Stimulated activated CD4-positive, alpha-beta T cell treated with anti-CD3 and anti-CD28 coated beads, Interleukin-15, amount 100 ng/mL, for 1 hour (primary cell): ENCODE measurements at places on chromosomes 16 and 17.

- no peak for DNase-seq
Observed at GRCh38 chr17:40111221-40112128, 10.3 kb upstream of the MSL1 start.

- no peak for DNase-seq
Observed at GRCh38 chr17:57048096-57048495, 37.0 kb upstream of the AKAP1 start.

- no peak for DNase-seq
Observed at GRCh38 chr17:71975331-71975801, 145.5 kb upstream of the SOX9 start.

GRCh38 chr17:29742210-29742513 is 119.5 kb upstream of the CORO6 start:
- no peak for DNase-seq

GRCh38 chr17:77966476-77966875 is 8.0 kb downstream of the TNRC6C start:
- DNase-seq = no peak

DNA sequence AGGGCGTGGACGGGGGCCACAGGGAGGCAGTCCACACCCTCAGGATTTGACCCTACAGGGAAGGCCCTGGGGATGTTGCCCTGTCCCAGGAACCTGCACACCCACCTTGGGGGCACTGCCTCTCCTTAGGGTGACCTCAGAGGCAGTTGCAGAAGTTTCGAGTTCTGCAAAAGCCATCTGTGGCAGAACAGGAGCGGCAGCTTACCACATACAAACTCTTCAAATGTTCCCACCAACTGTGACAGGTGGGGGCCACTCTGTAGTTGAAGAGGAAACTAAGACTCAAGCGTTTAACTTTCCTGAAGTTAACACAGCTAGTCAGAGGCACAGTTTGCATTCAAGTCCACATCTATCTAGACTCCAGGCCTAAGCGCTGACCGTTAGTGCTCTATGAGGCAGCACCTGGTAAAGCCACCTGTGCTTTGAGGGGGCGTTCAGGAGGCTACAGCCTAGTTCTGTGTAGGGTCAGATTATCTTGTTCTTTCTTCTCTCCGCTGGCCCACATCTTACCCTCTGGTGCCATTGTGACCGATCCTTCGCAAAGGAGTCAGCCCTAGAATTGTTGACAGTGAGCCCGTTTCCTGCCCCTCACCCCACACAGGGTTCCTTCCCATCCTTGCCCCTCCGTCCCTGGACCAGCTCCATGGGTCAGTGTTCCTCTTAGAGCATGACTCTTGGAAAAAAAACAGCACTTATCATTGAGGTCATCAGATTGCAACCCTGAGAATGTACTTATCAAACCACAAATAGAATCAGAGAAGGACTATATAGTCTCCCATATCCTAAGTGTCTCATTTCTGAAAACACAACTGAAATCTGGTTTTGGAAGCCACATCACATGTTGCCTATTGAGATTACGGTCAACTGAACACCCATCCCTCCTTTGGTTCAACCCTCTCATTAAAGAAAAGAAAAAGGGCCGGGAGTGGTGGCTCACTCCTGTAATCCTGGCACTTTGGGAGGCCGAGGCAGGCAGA is 45.4 kb downstream of the CDH1 start:
- DNase-seq = no peak

DNA sequence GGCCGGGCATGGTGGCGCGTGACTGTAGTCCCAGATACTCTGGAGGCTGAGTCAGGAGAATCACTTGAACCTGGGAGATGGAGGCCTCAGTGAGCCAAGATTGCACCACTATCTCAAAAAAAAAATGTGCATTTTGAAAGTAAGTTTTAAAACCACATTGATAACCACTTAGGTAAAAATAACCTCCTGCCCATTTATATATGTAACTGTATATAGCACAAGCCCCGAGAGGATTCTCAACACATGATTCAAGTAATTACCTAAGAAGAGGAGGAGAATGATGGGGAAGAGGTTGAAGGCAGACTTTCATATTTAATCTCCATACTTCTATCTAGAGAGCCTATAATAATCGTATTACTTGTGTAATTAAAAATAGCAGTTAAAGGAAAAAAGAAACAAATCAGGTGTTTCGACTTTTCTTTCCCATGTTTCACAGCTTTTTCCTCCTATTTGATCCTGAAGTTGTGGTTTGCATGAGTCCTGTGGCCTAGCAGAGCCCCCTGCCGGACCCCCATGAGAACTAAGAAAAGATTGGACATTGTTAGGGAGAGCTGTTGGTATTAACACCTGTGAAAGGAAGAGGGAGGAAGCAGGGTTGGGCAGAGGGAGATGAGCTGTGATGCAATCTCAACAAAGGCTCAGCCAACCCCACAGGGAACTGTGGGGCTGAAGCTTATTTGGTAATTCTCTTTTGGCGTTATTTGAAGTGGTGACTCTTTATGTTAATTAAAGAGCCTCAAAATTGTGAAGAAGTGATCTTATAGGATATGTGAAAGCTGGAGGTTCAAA is 22.1 kb downstream of the PMFBP1 start:
- no peak for DNase-seq

GRCh38 chr16:7839568-7839967 is 506.9 kb downstream of the RBFOX1 start:
- DNase-seq = no peak

GRCh38 chr17:20278805-20279204 is 188.5 kb downstream of the LGALS9B start:
- no peak for DNase-seq

- DNase-seq = no peak
Observed at GRCh38 chr16:19923396-19923795, 38.7 kb upstream of the GPRC5B start.

DNA sequence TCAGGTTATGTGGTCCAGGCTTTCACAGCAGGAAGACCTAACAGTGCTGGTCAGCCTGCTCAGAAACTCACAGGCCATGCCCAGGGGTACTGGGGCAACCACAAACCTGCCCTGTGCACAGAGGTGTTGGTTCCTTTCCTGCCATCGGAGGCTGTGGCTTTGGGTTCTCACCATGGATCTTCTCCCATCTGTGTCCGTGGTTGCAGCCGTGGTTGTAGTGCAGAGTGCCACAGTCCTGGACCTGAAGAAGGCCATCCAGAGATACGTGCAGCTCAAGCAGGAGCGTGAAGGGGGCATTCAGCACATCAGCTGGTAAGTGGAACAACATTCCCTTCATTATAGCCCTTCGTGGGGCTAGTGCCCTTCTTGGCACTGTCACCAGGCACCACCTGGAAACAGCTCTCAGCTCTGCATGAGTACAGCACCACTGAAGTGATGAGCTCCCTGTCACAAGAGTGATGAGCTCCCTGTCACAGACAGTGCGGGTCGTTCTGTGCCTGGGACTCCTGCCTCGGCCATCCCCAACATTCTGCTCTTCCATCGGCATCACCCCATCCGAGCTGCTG is 2.0 kb downstream of the SNRNP25 start:
- DNase-seq = no peak

DNA sequence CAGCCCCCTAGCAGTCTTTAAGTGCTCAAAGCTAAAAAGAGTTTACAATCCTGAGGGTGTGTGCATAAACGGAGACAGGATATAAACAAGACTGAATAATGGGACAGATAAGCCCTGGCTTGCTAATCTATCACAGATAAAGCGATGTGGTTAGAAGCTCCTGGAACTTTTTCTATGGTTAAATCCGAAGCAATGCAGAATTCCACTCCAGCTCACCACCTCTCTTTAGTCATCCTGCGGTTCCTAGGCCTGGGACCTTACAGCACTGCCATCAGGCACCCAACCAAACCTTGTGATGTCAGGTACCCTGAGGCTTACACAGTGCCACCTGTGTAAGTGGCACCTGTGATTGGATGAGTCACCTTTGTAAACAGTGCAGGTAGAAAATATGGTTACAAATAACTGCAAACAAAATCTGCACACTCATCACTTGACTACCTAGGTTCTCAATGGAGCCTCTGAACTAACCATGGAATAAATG is 31.5 kb upstream of the B4GALNT2 start:
- DNase-seq = no peak

DNA sequence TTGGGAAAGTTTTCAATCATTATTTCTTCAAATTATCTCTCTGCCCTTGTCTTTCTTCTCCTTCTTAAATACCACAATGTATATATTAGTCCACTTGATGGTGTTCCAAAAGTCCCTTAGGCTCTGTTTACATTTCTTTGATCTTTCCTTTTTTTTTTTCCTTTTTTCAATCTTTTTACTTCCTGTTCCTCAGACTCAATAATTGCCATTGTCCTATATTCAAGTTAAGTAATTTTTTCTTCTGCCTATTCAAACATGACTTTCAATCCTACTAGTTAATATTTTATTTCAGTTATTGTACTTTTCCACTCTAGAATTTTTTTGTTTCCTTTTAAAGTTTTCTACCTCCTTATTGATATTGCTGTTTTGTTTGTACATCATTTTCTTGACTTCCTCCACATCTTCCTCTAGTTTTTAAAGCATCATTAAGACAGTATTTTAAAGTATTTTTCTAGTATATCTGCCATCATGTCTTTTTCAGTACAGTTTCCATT is 15.8 kb upstream of the UQCRC2 start:
- no peak for DNase-seq

- DNase-seq = no peak
Observed at GRCh38 chr16:30721606-30722005, 22.6 kb downstream of the SRCAP start.

- no peak for DNase-seq
Observed at GRCh38 chr17:970364-970763, 9.2 kb downstream of the NXN start.

DNA sequence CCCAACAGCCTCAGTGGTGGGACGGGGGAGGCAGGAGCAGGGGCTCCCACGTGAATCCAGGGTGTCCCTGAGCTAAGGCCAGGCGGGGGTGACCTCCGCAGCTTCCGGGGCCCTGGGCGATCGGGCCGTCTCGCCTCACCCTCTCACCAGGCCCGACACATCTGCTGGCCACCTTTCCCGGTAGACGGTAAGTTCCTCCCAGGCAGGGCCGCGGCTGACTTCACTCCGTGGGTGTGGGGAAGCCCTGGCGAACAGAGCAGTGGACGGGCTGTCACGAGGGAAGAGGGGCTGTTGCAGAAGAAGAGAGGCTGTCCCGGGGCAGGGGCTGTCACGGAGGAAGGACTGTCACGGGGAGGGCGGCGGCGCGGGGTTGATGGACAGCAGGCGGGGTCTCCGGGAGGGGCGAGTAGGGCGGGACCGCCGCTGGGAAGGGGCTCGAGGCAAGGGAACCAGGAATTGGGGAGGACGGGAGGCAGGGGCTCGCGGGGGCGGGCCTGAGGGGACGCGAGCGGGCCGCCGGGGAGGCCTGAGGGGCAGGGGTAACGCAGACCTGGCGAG is 498 bp downstream of the PKMYT1 start:
- DNase-seq = no peak

- no peak for DNase-seq
Observed at GRCh38 chr17:69814031-69814430, 261.0 kb upstream of the KCNJ16 start.

DNA sequence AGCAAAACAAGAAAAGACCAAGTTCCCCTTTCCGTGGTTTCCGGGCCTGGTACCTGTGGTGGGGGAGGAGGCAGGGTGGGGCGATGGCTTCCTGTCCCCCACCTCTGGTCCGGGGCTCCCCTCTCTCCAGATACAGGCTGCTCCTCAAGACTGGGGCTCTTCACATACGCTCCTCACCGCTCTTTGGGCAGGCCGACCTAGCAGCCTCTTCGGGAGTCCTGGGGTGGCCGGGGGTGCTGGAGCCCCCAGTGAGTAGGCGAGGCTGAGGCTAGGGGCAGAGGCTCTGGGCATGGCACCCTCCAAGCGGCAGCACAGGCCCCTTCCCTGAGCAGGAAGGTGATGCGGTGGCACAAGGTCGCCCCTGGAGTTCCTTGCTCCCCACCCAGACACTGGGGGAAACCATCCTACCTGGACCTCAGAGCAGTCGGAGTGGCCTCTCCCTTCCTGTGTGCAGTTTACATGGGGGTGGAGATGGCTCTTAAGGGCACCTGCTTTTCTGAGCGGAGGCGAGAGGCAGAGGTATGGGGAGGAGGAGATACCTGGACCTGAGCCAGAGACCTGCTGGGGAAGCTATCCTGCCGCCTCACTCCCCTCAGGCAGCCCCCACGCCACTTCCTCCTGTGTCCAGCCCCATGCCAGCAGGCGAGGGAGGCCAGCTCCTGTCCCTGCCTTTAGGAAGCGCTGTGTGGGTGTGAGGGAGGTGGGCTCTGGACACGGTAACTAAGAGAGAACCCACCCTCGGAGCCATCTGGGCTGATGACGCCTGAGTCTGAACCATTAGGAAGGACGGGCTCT is 891 bp downstream of the CORO1A start:
- DNase-seq = peak; percentile 36

GRCh38 chr17:76121932-76122430 is 18.4 kb upstream of the EXOC7 start:
- no peak for DNase-seq
